Activated T-helper 1 cell treated with anti-CD3 and anti-CD28 coated beads, Interleukin-12 subunit alpha, Interleukin-12 subunit beta, Interleukin-2, Interleukin-4 antibody, amounts not matched to agents 30 ng/mL and 10 ng/mL and 1 ng/mL, durations not matched to agents 14 hours and 24 hours and 36 hours (primary cell): ENCODE measurements at places on chromosomes 12 and 14. TPM values are rescaled to one million over a fixed set of nuclear protein-coding genes. Genes with fewer than 3 reads are reported as not detected.

GRCh38 chr12:52581481-52581880 lies 7.8 kb upstream of the KRT74 start:
- no peak for DNase-seq

The TMEM253 gene
- total RNA-seq = not detected in 2 replicates

- DNase-seq = no peak
Measured at GRCh38 chr12:100867639-100868393, 73.2 kb downstream of the ANO4 start.

The TROAP gene
- 46.0 TPM in 2 replicates for total RNA-seq

DNA sequence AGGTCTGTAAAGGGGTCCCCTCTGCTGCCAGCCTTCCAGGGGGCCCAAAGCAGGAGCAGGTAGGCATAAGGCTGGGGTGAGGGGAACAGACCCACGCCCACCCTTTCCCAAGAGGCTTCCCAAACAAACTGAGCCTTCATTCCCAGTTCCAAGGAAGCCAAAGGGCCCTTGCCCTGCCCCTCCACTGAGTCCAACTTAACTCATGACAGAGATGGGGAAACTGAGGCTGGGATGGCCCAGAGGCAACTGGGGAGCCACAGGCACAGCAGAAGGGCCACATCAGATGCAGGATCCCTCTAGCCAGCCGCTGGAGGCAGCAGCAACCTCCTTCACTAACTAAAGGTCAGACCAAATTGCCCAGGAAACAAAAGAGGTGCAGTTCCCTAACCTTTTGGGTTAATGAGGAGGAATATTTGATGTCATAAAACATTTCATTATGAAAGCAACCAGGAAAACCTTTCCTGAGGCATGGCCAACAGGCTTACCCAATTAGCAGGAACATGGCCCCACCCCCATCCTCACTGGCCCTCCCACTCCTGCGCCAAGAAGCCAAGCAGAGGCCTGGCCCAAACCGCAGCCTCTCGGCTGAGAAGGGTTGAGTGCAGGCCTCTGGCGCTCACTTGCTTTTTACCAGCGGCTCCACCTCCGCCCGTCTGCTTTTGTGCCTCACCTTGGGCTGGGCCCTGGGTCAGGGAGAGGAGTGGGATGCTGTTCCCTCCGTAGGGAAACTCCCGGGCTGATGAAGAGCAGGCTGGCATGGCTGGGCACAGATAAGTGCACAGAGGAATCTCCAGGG lies 293.5 kb upstream of the RTL1 start:
- DNase-seq = no peak
